Retinal pigment epithelial cell (primary cell): ENCODE measurements at places on chromosomes 5 and 9.

DNA sequence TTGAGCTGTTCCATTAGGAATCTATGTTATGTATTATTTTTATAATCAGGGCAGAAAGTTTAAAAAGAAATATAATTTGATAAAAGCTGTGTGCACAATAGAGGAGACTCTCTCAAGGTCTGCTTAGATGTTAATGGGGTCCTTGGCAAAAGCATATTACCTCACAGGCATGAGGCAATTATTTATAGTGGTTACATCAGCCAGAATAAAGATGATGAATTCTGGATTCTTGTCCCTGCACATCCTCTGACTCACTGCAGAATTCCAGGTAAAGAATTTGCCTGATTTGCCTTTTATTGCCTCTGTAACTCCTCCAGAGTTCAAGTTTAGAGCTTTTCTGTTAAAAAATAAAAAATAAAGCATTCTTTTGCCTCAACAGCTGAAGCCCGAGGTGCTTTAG is 253.6 kb downstream of the MAST4 start:
- DNase-seq = no peak

GRCh38 chr9:87816036-87816435 is 66.6 kb upstream of the SPATA31E1 start:
- no peak for DNase-seq

DNA sequence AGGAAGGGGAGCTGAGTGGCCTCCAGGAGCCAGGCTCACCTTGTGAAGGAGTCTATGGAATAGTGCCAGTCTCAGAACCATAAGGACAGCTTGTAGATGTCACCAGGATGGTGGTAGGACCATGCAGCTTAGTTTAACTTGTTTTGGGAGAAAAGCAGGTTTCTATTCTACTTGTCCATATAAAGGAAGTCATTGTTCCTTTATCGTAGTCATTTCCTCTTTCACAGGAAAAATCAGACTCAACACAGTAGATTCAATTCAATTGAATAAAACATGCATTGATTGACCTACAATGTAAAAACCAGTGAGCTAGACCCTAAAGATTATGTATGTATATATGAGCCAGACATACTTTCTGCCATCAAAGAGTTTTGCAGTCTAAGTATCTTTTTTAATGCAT is 53.3 kb downstream of the MEGF10 start:
- DNase-seq = no peak

- DNase-seq = no peak
Observed at GRCh38 chr5:66814146-66814991, 218.2 kb downstream of the MAST4 start.

GRCh38 chr9:138068601-138069035 is 191.0 kb downstream of the CACNA1B start:
- DNase-seq = no peak

DNA sequence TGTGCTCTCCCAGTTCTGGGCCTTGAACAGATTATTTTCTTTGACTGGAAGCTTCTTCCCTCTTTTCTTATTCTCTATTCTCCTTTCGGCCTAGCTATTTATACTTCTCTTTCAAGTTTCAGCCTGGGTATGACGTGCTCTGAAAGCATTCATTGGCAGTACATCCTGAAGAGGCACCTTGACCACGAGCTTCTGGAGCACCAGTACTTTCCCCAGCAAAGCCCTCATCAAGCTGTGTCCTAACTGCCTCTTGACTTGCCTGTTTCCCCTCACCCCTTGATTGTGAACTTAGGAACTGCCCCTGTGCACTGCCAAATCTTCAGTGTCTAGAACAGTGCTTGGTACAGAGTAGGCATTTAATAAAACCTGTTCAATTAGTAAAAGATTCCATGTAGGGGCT is 154.9 kb downstream of the KCTD16 start:
- DNase-seq = no peak

DNA sequence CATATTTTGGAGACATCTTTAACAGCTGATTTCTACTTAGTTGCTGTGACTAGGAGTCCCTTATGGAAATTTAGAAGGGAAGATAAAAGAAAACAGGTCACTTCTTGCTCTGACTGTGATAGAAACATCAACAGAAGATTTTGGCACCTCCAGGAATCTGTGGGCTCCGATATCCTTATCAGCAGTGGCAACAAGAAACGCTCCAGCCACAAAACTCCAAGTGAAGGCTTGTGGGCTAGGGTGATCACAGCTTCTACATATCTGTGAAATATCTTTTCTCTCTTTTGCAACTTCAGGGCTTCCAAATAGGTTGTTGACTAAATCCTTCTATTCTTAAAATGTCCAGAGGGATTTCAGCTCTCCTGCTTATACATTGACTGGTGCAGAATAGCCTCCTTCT is 1625.5 kb upstream of the CDH6 start:
- DNase-seq = no peak

- DNase-seq = peak; percentile 37
Observed at GRCh38 chr5:151740958-151741373, 17.5 kb downstream of the ATOX1 start.

DNA sequence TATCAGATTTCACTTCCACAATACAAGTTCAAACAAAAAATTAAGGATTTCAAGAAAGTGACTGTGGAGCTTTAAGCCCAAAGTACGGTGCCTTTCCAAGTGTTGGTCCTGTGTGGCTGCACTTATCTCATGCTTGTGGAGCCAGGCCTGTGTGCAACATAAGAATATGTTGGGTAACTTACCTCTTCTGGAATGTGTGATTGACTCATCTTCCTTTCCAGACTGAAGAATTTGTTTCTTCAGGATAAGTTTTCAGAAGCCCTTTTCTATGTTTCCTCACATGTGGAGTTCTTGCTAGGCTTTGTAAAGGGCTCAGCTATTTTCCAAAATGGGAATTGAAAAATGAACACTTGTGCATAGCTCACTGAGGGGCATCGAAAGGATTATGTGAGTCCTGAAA is 485.1 kb upstream of the PAPPA start:
- DNase-seq = no peak

DNA sequence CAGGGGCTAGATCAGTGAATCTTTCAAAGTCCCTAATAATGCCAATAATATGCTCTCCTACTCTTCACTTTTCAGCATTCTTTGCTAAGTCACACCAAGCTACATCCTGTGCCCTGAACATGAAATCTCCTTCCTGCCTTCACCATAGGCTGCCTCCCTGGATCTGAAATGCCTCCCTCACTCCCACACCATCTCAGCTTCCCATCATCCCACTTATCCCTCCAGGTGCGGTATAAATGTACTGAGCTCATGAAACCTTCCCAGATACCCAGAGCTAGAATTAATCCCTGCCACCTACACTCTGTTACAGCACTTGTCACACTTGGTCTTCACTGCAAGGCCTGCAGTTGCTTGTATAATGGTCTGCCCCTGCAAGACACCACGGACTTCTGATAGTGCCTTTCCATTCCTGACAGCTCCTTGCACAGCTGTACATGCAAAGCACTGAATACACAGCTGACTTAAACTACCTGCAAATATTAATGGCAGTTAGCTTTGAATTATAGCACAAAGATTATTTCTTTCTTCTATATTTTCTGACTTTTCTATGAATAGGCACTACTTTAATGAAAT is 250.4 kb downstream of the EBF1 start:
- DNase-seq = no peak

GRCh38 chr5:177427211-177427822 is 841 bp downstream of the GRK6 start:
- no peak for DNase-seq

DNA sequence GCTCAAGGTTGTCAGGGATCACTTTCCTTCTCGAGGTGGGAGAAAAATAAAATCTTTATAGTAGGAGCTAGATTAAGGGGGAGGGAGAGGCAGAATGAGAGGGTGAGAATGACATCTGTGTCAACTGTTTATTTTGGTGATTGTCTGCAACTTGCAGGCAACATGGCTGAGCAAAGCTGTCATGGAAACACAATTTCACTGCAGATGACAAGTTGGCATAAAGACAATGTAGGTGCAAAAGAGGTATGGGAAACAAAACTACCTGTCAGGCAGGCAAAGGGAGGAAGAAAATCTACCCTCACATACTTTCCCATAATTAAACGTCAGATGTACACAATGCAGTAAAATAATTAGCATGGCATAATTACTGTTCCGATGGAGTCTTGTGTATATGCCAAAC is 167.4 kb downstream of the SLIT3 start:
- DNase-seq = no peak

DNA sequence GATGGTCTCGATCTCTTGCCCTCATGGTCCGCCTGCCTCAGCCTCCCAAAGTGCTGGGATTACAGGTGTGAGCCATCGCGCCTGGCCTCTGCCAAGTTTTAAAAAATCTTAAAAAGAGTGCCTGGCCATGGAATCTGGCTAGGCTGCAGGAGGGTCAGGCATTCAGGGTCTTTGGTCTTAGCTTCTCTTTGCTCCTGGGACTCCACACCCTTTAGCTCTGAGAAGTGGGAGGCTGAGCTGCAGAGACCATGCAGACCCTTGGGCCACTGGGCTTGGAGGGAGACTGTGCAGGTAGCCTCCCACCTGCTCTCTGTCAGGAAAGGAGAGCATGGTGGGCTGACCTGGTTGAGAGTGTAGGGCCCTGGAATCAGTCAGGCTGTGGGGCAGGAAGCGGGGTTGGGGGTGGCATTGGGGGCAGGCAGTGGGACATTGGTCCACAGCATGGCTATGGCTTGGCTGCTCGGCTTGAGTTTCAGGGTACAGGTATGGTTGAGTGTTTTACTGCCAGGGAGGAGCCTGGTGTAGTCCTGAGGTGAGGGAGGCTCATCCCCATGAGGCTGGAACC is 20.8 kb downstream of the PHF2 start:
- no peak for DNase-seq

DNA sequence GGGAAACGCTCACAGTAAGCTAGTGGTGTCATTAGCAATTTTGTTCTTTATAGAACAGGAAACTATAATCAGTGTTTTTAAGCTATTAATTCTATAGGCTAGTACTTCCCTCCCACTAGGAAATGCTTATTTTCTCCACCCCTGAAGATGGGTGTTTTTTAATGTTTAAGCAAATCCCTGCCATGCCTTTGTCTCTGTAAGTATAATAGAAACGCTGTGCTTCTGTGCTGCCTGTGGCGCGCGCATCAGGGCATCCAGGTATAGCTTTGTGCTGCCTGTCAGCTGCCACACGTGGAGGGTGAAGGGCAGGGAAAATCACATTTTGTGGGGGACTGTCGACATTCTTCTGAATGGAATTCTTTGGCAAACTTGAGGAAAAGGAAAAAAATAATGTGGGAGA is 217.5 kb downstream of the RAB3C start:
- no peak for DNase-seq

- no peak for DNase-seq
Observed at GRCh38 chr5:181212080-181212479, 7.1 kb upstream of the TRIM7 start.

- DNase-seq = no peak
Observed at GRCh38 chr9:111726949-111727348, 65.5 kb downstream of the GNG10 start.

DNA sequence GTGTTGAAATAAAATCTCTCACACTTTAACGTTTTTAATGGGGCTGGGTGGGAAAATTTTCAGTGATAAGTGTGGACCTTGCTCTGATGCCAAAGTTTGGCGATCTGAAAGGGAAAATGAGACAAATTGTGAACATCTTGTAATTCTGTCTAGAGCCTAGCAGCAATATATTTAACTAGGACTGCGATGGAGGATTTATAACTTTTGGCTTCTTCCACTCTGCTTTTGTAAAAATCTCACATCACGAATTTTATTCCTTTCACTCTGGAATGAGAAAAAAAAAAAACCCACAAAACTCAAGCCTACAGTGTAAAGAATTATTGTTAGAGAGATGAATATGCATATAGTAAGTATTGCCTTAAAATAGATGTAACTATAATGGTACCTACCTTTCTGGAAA is 19.9 kb downstream of the CCNH start:
- DNase-seq = no peak

- no peak for DNase-seq
Observed at GRCh38 chr9:8904771-8905515, 1105.4 kb upstream of the DMAC1 start.

DNA sequence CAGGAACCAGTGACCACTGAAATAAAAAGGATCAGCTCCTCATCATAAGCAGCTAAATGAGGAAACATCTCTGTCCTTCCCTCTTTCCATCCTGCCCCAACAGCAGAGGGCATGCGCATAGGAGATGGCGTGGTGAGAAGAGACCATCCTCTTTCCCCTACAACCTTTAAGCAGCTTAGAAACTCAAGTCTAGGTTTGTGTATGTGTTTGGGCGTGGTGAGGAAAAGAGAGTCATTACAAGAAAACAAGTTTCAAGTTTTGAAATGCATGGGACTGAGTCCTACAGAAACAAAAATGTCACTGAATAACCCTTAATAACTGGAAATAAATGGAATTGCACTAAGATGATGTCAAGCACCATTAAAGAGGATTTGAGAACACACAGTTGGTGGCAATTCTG is 96.4 kb upstream of the IL12B start:
- no peak for DNase-seq

GRCh38 chr5:173592050-173592669 is 24.3 kb downstream of the BOD1 start:
- no peak for DNase-seq

DNA sequence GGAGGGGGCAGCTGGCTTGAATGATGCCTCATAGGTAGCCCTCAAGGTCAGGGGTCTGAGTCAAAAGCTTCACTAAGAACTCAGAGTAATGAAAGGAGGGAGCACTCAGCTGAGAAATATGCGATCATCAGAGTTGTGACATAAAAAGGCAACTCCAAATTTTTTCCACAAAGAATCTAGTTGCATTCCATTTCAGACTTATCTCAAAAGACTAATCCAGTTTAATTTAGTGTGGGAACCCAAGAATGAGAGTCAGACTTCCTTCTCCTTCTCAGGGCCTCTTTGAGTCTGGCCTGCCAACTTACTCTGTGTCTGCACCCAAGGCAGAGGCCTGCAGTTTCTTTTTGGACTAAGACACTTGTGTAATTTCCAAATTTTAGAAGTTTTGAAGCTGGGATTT is 34.7 kb downstream of the GABRP start:
- DNase-seq = peak; percentile 84

GRCh38 chr5:74266836-74267235 is 373.7 kb downstream of the ENC1 start:
- DNase-seq = peak; percentile 33

GRCh38 chr5:169521366-169521983 is 62.1 kb upstream of the SPDL1 start:
- no peak for DNase-seq

GRCh38 chr5:943918-944620 is 51.4 kb downstream of the TRIP13 start:
- no peak for DNase-seq

DNA sequence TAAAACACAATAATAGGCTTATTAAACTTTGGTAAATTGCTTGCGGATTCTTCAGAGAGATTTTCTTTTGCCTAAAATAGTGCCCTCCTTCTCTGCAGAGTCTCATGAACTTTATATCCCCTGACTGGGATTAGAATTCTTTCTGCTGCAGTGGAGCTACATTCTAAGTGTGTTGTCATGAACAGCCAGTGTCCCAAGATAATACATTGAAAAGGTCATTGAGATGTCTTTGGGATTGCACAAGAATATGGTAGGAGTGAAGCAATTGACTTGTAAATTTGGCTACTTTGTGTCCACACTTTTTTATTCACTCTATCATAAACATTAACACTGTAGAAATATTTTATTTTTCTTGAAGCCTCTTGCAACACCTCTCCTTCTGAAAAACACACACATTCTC is 604.5 kb downstream of the GABRG2 start:
- DNase-seq = peak; percentile 52

- DNase-seq = no peak
Observed at GRCh38 chr5:147508711-147509040, 1.2 kb downstream of the DPYSL3 start.
